Skin of body (tissue), 3 donors: ENCODE measurements at places on chromosomes 12 and 14. TPM values are rescaled to one million over a fixed set of nuclear protein-coding genes. Genes with fewer than 3 reads are reported as not detected.

RFX4 gene
- not detected for total RNA-seq

ADAMTS20 gene
- 0.10 TPM for total RNA-seq

TAS2R43 gene
- 8.5 TPM for total RNA-seq

KLRF1 gene
- total RNA-seq = 0.39 TPM

DEGS2 gene
- total RNA-seq = 7.4 TPM

TRIM9 gene
- total RNA-seq = 3.3 TPM

C3AR1 gene
- total RNA-seq = 8.5 TPM

KERA gene
- total RNA-seq = 4.8 TPM

SAMD15 gene
- 0.79 TPM for total RNA-seq

SDS gene
- total RNA-seq = not detected

TOMM20L gene
- not detected for total RNA-seq

FAM186B gene
- total RNA-seq = 0.59 TPM

HVCN1 gene
- total RNA-seq = 4.1 TPM

RAPGEF3 gene
- 10.8 TPM for total RNA-seq

RASAL1 gene
- total RNA-seq = 8.1 TPM

MAP3K9 gene
- 6.9 TPM for total RNA-seq

MYRFL gene
- 1.1 TPM for total RNA-seq

AKAP3 gene
- total RNA-seq = 0.49 TPM

SLC39A5 gene
- not detected for total RNA-seq

MLH3 gene
- total RNA-seq = 44.0 TPM

MSI1 gene
- 0.99 TPM for total RNA-seq

DRAM1 gene
- 4.7 TPM for total RNA-seq

REP15 gene
- total RNA-seq = 0.79 TPM

KRT77 gene
- total RNA-seq = 110 TPM
